ENCODE measurements at places on chromosomes 2 and 18.

DNA sequence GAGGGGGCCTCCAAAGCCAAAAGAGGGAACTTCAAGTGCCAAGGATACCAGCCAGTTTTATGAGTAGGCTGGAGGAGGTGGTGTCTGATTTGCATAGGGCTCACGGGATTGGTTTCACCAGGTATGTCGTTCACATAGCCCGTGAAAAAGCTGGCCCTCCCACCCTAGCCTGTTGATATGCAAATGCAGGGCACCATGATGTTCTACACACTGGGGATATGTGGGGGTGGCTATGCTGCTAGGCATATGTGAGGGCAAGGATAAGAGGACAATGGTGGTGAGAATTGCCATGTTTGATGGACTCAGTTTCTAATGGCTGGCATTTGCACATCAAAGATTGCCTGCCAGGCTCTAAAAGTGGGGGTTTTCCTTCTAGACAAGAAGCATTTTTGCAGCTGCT lies 378.6 kb downstream of the DPP10 start:
- DNase-seq, result no peak

DNA sequence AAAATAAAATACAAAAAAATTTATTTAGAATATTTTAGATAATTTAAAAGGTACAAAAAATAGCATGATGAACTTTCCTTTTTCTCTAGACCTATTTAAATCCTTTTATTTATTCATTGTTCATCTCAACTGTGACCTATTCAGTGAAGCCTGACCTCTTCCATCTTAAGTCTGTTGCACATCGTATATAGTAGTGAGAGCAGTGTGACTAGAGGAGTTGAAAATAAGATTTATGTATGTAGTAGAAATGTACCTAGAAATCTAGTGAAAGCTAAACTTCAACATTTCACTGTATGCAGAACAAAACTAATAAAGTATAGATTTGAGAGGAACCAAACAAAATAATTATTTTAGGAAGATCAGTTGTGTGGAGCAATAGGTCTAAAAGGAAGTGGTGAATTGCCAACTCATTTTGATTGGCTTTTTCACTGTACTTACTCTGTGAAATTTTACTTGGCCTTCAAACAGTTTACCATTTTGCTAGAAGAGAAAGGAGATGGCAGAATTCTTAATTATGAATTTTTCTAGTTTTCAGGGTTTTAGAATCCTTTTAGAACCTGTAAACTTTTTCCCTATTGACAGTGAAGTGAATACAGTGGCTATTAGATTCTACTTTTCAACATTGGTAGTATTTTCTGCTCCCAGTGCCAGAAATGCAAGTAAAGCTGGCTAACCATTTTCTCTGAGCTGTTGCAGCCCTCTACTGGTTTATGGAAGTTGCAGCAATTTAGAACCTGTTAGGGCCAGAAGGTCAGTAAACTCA lies 11.0 kb downstream of the ANKRD12 start:
- peak; percentile 8 for DNase-seq

GRCh38 chr2:120367649-120368048 lies 21.7 kb downstream of the INHBB start:
- DNase-seq, result no peak

GRCh38 chr18:34942276-34942675 lies 98.9 kb upstream of the MAPRE2 start:
- DNase-seq, result no peak

- DNase-seq, result no peak
Measured at GRCh38 chr2:98539056-98539735, 69.1 kb downstream of the COA5 start.

DNA sequence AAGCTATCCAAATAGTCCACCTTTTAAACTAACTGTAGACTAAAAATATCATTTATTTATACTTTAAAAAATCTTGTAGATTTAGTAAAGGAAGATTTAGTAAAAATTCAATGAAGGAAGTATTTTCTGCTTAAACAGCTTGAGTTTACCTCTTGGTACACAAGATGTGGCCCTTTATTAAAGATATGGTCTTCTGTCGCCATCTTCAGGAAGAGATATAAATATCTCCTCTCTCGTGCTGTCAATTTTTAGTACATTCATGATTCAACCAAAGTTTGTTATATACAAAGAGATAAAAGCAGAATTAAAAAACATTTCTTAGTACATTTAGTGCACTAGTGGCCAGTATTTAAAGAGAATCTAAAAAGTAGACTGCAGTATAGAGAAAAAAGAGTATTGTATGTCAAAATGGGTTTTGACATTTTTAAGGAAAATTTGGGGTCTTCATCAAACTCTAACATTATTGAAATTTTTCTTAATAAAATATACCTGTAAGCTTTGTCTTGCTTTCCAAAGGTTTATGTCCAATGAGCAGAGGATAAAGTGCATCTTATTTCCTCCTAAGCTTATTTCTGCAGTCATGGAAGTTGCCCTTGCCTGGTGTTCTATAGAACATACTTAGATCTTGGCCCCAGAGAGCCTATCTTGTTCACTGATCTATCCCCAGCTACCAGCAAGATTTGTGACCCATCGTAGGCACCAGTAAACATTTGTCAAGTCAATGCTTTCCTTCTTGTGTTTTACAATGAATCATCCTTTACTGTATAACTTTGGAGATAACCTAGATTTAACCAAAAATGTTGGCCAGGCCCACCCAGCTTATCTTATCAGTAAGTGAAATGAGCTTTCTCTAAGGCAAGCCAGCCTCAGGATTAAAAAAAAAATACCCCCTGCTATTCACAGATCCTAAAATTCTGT lies 18.5 kb upstream of the EML6 start:
- peak; percentile 54 for DNase-seq

DNA sequence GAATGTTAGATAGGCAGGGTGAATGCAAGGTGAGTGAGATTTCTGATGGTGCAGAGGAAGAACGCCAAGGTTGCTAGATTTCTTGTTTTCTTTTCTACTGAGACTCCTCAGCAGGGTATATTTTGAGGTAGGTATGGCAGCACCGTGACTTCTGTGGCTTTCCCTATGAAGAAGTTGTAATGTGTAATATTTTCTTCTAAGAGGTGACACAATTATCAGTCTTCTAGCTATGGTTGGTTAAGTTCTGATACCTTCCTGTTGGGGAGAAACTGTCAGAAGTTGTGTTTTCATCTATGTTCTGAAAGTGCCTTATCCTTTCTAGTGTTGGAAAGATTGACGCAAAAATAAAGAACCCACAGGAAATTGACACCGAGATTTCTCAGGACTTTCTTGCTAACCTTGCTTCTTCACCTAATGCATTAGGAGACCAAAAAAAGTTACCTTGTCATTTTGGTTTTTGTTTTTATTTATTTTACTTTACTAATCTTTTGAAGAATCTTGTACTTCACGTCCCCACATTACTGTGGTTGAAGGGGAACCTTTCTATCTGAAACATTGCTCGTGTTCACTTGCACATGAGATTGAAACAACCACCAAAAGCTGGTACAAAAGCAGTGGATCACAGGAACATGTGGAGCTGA lies 11.9 kb downstream of the IL18R1 start:
- DNase-seq, result no peak

DNA sequence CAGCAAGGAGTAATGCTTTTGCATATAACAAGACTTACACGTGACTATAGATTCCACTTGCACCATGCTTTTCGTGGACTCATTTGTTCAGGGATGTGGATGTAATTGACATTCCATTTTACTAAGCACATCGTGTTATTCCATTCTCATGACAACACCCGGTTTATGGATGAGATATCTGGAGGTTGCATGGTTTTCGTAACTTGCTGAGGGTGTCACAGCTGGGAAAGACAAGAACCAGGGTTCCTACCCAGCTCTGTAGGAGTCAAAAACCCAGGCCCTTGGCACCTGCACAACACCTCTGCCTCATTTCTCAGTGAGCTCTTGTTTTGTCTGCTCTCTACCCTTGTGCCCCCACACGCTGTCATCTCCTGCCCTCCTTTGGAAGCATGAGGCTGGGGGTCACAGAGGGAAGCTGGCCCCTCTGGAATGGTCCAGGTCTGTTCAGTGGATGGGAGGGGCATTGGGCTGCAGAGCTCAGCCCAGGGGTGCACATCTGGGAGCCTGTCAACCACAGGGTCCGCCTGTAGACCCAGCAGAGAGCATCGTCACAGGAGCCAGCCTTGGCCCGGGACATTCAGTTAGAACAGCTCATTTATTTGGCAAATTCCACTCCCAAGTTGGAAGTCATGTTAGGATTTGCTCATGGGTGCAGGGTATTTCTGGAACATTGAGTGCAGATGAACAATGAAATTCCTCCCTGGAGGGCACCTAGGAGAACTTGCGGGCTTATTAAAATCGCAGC lies 120.1 kb upstream of the TWIST2 start:
- no peak for DNase-seq

DNA sequence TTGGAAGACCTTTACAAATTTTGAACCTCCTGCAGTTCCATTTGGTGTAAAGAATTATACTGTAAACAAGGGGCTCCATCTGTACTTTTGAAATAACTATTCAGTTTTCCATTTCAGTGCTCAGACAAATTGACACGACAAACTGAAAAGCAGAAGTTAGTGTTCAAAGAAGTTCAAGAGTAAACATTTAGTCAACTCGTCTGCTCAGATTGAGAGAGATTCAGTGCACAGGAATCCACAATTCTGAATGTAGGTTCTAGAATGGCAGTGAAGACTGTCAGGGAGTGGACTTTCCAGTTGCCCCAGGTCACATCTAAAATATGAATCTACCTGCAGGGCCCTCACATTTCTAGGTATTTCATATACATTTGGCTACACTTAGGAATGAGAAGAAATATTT lies 322.3 kb upstream of the TCF4 start:
- no peak for DNase-seq

GRCh38 chr2:140550821-140551220 lies 1580.0 kb downstream of the LRP1B start:
- peak; percentile 7 for DNase-seq

Data from NCI-H1436 (cell line).